Upper lobe of left lung (tissue), 6 donors: ENCODE measurements at places on chromosomes 16 and 17. TPM values are rescaled to one million over a fixed set of nuclear protein-coding genes. Genes with fewer than 3 reads are reported as not detected.
A peak's percentile ranks its signal among the peaks of the same experiment; 100 is the strongest.

DNA sequence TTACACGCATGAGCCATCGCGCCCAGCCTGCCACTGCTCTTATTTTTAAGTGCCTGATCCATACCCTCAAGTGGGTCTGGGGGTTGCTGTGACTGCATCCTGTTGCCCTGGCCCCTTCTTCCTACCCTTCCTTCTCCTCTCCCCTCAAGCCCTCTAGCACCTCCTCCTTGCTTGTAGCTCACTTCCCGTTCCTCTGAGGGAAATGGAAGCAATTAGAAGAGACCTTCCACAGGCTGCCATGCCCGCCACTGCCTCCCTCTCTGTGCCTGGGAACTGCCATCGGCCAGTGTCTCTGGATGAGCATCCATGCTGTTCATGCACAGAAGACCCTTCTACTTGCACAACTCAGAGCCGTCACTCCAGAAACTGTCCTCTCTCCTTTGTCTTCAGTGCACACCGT lies 10.6 kb upstream of the TFAP4 start:
- DNase-seq: no peak

- DNase-seq: peak; percentile 74
These were observed 881 bp downstream of the MLLT6 start for GRCh38 chr17:38705803-38706504.

DNA sequence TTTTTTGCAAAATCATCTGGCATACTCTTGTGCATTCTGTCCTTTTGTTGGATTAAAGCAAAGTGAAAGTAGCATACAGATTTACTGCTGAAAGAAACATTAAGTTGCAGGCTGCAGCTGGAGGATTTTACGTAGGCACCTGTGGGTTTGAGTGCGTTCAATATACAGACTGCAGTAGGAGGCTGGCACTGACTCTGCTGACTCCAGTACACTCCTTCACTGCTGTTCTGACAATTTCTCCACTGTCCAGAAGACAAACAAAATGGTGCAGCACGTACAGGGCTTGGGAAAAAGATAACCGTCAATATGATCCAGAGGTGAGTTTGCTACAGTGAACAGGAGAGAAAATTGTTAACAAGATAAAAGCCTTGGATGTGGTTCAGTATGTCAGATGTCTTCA lies 73.3 kb downstream of the TANC2 start:
- no peak for DNase-seq

The SEPTIN12 gene
- total RNA-seq: not detected

The KRT27 gene
- total RNA-seq: not detected
